Vagina (tissue), 2 donors: ENCODE measurements at places on chromosomes 4 and X.

DNA sequence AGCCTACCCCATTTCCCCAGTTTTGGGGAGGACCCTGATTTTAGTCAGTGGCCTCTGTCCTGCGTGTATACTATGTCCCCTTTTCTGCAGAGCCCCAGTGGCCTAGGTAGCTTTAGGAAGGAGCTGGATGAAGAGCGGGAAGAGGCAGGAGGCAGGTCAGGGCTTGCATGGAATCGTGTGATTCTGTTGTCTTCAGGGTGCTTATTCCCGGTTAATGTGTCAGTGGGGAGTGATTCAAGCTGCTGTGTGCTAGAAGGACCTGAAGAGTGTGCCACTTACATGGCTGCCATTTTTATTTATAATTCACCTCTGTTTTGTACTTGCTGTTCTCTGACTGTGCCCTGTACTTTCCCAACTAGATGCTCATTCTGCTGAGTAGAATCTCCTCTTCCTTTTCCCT, 127.3 kb upstream of the AMOT start:
- no peak for DNase-seq

DNA sequence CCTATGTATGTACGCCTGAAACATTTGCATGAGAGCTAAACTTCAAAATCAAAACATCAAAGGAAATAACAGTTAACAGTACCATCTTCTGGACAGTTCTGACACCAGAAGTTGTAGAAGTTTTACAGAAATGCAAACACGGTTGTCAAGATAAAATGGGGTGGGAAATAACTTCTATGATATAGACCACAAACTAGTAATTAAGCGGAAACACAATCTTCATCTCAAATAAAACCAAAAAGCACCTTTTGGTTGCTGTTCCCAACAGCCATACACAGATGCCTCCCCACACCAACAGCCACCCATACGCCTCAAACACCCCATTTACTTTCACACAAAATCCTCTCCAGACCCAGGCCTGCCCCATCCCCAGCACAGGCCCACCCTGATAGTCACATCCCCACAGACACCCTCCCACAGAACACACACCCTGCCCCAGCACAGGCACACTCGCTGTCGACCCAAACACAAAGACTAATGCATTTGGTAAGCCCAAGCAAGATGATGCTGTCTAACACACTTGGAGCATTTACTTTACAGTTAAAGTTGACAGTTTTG, 64.3 kb downstream of the TAPT1 start:
- no peak for DNase-seq

GRCh38 chr4:118278473-118279274, 74.1 kb downstream of the PRSS12 start:
- no peak for DNase-seq

DNA sequence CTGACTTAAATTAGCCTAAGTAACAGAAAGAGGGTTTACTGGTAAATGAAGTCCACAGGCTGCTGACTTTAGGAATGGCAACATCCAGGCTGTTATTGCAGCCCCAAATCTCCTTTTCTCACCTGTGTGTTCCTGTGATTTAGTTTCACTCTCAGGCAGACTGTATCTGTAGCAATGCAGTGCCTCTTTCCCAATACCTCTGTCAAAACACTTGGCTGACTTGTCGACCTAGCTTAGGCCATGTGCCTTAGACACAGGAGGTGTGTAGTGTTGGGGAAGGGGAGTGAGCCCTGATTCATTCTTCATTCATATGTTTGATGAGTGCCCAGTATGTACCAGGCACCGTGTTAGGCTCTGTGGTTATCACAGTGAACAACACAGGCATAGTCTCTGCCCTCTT, 46.9 kb downstream of the JADE3 start:
- DNase-seq: no peak

GRCh38 chrX:155070975-155071693, at the start of the genes BRCC3, CMC4 and MTCP1:
TSS of gene BRCC3 (plus strand) at chrX:155071508. CDS start at chrX:155071528, 20 bp downstream.
TSS of gene CMC4 (minus strand) at chrX:155071136. CDS start at chrX:155064023, 7,113 bp downstream.
TSS of gene MTCP1 (minus strand) at chrX:155071136. CDS start at chrX:155066010, 5,126 bp downstream.
- no peak for DNase-seq

DNA sequence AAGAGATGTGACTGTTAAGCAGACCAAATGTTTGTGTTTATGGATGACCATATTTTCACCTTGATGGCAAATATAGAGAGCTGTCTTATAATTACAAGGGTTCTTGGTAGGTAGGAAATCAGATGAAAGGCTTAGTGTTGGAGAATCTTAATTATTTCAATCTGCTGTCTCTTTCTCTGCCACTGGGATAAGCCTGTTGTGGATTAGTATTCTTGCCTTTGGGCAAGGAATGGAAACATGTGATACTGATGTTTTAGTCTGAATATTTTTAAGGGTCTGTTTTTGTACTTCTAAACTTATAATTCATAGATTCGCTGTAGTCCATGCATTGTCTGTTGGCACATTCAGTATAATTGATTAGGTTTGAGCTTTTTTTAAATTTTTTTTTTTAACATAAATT, 23.7 kb upstream of the NUDT6 start:
- DNase-seq: no peak

- no peak for DNase-seq
Observed at GRCh38 chrX:54747733-54748393, 50.2 kb downstream of the ITIH6 start.

GRCh38 chr4:107900067-107900466, 31.3 kb upstream of the CYP2U1 start:
- DNase-seq: no peak

GRCh38 chrX:115573185-115573584, 12.2 kb downstream of the PLS3 start:
- no peak for DNase-seq

- no peak for DNase-seq
Observed at GRCh38 chr4:126572264-126572663, 1060.5 kb upstream of the INTU start.

DNA sequence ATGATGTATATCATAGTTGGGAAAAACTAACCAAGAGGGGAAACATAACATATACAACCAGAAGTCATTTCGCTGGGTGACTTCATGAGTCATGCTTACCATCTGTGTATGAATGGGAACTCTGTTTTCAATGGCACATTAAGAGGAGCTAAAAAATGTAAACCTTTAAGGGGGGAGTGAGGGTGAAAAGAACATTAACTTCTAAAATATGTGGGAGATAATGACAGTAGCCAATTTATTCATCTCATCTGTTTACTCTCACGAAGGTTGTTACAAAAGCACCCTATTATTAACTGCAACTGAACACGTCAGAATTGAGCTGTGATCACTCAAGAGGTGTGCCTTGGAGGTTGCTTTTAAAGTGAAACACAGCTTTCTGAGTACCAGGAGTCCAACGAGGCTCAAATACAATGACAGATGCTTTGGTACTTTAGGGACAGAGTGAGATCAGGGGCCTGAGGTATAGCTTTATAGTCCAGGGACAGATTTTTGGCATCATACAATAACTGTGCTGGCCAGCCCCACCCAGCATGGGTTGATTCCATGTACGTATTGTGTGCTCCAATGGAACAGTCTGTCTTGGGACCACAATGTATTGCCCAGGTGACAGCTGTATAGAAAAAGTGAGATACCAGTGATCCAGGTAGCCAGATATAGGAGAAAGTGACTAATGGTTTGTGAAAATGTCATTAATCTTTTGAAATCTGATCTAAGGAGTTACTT, 107.3 kb downstream of the AMMECR1 start:
- no peak for DNase-seq

GRCh38 chr4:40531636-40532023, 98.0 kb downstream of the RBM47 start:
- DNase-seq: no peak

DNA sequence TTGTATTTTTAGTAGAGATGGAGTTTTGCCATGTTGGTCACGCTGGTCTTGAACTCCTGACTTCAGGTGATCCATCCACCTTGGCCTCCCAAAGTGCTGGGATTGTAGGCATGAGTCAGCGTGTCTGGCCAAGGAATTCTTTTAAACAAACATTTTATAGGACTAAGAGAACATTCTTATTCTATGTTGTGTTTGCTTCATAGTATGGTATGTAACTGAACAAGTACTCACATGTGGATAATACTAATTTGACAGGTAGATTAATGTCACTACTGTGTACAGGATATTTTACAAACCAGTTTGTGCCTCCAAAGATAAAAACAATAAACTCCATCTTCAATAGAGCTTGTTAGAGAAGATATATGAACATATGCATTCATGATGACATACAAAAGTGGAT, 1353.4 kb downstream of the PCDH7 start:
- DNase-seq: no peak

DNA sequence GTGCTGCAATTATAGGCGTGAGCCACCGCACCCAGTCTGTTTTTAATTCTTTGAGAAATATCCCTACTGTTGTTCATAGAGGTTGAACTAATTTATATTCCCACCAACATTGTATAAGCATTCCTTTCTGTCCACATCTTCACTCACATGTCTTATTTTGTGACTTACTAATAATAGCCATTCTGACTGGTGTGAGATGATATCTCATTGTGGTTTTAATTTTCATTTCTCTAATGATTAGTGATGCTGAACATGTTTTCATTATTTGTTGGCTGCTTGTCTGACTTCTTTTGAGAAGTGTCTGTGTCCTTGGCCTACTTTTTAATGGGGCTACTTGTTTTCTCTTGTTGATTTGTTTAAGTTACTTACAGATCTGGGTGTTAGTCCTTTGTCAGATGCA, 310.9 kb upstream of the MAOA start:
- DNase-seq: no peak

DNA sequence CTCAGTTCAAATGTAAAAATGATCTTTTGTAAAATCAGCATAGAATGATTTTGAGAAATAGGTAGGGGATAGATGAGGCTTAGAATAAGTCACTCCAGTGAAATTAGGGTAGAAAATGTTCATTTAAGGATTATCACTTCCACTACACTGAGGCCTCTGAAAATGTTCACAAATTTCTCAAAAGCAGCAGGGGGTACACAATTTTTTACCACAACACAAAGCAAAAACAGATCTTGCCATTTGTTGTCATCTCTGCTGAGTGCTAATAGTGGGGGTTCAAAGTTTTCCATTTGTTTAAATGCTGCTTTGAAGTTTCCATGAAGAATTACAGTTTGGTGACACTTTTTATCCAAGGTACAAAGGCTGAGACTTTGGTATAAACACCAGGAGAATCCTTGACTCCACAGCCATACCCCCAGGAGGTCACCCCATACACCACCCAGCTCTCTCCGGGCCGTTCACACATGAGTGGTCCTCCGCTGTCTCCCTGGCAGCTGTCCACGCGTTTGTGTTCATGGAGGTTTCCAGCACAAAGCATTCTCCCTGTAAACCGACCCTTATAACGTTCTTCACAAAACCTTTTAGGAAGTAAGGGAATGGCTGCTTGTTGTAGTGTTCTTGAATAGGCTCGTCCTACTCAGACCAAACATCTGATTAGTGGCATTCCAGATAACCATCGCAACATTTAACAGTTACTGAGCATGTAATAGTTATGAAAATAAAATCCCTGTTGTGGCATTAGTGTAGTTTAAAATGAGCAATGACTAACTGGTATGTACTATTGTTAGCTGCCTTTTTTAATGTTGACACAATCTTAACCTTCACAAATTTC, 71.0 kb downstream of the PRSS12 start:
- DNase-seq: no peak

DNA sequence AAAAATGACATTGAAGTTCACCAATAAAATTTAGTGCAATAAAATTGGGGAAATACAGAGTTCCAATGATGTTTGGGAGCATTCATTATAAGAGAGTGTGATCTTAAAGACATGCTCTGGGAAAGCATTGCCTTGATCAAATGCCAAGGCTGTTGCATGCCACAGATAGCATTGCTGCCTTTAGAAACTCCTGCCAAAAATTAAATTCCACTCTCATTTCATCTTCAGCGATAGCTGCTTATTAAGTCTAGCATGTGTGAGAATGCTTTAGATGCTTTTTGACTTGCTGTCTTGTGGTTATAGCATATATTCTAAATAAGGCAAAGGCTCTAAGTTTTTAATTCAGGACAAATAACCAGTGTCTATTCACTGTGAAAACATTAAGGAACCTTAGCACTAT, 49.3 kb downstream of the NPNT start:
- no peak for DNase-seq

GRCh38 chr4:144591401-144591800, 54.6 kb upstream of the HHIP start:
- DNase-seq: no peak

DNA sequence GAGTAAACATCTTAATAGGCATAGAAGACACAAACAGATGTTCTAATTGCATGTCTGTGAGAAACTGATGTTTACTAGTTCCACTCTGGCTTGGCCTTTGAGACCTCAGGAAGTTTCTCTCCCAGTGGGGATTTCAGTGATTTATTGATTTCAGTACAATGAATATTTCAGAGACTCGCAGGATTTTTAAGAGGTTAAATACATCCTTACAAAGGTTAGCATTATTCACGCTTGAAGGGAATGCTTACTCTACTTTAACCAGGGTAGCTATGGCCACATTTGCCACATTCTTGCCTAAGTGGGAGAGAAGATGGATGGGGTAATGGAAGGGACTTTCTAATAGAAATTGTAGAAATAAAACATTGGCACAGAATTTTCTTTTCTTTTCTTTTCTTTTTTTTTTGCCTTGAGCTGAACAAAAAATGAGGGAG, 480.1 kb downstream of the SPRY1 start:
- no peak for DNase-seq

DNA sequence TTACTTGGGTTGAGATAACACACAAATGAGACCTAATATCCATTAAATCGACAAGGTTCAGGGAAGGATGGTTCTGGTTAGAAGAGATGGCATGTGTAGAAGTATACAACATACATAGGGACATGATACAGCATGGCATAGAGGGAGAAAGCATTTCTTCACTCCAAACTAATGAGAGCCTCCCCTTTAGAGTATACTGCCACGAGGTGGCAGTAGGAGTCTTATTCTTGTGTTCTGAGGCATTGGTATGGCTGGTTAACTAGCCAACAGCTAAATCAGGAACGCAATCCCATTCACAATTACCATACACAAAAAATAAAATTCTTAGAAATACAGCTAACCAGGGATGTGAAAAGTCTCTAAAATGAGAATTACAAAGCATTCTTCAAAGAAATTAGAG, 29.1 kb upstream of the TRO start:
- DNase-seq: no peak

DNA sequence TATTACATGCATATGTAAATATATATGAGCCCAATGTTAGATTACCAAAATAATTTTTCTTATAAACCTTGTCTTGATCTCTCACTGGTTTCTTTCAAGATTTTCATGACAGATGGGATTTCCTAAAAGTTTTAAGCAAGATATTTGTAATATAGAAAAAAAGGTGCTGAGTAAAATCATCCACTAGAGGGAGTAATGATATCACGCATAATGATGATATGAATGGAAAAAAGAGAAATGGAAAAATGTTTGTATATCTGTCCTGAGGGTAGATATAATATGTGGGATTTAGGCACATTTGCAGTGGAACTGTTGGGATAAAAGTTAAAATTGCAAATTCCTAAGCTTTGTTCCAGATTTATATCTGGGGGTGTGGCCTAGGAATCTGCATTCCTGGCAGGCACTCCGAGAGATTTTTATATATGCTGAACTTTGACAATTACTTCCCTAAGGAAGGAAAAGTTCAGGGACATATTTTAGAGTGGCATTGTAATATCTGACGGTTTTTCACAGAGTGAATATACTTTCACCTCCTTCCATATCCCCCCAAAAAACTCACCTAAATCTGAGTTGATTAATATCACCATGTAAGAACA, 60.5 kb downstream of the TMA16 start:
- no peak for DNase-seq

GRCh38 chrX:2610246-2611170, 80.6 kb upstream of the CD99 start:
- DNase-seq: no peak
